ENCODE measurements at places on chromosomes 7 and 10.

DNA sequence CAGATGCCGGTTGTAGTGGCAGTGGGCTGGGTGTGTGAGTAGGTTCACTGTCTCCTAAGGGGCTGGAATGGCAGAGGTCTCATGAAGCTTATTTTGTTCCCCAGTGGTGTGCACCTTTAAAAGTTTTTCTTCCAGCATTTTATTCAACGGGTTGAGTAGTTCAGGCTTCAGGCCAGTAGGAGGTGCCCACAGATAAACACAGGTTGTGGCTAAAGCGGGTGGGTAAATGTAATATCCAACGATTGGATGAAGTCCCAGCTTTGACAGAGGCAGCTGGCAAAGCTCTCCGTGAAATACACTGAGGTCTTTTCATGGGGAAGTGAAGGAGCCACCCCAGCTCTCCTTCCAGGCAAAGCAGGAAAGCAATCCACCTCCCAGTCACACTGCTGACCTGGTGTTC lies 339.8 kb upstream of the LRRTM3 start:
- no peak for DNase-seq

GRCh38 chr7:138563808-138564207 lies 103.7 kb downstream of the TRIM24 start:
- no peak for DNase-seq

GRCh38 chr7:69399401-69399800 lies 198.9 kb upstream of the AUTS2 start:
- DNase-seq = peak; percentile 22

DNA sequence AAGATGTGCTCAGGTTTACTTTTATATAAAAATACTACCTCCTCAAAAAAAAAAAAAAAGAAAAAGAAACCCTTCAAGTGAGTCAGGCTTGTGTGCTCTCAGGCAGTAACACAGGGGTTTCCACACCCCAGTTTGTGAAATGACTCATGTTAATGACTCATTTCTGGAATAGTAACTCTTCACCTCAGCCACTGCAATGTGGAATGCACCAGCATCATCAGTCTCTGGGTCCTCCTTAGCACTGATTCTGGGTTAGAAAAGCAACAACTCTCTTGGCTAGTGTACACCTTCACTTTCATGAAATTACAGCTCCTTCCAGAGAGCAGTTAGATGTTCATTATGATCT lies 110.6 kb downstream of the EMX2 start:
- no peak for DNase-seq

DNA sequence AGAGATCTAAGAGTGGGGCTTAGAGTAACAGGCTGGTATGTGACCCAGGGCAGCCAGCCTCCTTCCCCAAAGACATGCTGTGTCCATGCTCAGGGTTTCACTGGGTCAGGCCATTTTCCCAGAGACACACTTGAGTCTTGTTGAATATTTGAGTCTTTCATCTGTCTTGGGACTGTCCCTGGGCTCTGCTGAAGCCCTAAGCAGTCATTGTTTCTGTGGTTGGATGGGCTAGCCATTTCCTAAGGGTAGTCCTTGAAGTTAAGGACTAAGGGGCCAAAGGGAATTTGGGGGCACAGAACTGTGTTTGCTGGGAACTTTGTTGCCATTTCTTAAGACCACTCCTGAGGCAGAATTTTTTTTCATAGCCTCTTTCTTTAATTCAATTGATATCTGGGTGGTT lies 98.4 kb upstream of the SAMD8 start:
- no peak for DNase-seq

GRCh38 chr10:30047430-30047829 lies 12.0 kb downstream of the JCAD start:
- no peak for DNase-seq

GRCh38 chr10:14603534-14604102 lies 171.1 kb downstream of the FAM107B start:
- DNase-seq = no peak

GRCh38 chr7:140672382-140673062 lies at the start of gene ADCK2:
Gene ADCK2 (plus strand): TSS chr7:140672945. CDS start chr7:140673331, 386 bp downstream.
- peak; percentile 41 for DNase-seq

DNA sequence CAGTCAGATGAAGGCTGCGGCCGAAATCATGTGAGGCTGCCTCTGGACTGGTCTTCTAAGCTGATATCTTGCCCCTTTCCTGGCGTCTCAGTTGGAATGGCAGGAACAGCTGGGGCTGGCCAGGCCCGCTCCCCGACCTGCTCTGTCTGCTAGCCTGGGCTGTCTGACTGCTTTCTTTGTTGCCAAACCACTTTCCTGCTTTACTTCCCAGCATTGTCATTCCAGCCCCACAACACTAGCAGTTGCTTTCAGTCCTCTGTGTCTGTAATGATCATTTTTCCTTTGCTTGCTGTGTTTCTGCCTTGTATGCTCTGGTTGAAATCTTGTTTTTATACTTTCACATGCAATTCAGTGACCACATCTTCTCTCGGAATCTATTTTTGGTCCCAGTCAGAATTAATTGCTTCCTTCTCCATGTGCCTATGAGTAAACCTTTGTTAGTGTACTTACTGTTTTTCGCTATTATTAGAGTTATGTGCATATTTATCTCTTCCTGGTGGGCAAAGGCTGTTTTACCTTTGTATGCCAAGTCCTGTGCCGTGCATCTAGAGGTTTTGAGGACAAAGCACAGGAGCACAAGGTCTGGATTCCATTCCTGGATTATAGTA lies 21.6 kb downstream of the PRPF18 start:
- no peak for DNase-seq

- no peak for DNase-seq
Observed at GRCh38 chr10:80909254-80909653, 371.6 kb downstream of the SH2D4B start.

GRCh38 chr10:90484518-90484917 lies 373.3 kb downstream of the HTR7 start:
- DNase-seq = no peak

GRCh38 chr10:124728830-124729661 lies 15.1 kb downstream of the FAM53B start:
- DNase-seq = no peak

DNA sequence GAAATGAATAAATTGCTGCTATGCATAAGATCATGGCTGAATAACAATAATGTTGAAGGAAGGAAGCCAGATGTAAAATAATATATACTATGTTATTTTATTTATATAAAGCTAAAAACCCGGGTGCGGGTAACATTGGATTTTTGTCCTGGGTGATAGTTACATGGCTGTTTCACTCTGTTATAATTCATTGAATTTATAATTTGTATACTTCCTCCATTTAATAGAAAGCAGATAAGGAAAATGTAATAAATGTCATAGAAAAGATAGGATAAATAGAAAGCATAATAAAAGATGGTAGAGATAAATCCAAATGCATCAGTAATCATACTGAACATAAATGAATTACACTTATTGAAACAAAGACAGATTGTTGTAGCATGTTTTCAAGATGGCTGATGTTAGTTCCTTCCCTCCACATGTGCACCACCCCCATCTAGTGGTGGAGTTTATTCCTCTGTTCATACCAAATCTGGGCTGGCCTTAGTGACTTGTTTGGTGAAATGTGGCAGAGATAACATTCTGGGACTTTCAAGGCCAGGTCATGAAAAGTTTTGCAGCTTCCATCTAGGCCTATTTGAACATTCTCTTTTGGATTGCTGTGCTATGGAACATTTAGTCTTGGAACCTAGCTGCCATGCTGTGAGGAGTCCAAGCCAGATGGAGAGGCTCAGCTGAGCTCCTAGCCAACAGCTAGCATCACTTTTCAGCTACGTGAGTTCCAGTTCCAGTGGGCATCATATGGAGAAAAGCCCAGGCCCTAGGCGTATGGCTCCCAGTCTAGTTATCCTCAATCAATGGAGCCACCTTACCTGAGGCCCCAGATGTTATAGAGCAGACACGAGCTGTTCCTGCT lies 46.9 kb downstream of the AHCYL2 start:
- DNase-seq = no peak

DNA sequence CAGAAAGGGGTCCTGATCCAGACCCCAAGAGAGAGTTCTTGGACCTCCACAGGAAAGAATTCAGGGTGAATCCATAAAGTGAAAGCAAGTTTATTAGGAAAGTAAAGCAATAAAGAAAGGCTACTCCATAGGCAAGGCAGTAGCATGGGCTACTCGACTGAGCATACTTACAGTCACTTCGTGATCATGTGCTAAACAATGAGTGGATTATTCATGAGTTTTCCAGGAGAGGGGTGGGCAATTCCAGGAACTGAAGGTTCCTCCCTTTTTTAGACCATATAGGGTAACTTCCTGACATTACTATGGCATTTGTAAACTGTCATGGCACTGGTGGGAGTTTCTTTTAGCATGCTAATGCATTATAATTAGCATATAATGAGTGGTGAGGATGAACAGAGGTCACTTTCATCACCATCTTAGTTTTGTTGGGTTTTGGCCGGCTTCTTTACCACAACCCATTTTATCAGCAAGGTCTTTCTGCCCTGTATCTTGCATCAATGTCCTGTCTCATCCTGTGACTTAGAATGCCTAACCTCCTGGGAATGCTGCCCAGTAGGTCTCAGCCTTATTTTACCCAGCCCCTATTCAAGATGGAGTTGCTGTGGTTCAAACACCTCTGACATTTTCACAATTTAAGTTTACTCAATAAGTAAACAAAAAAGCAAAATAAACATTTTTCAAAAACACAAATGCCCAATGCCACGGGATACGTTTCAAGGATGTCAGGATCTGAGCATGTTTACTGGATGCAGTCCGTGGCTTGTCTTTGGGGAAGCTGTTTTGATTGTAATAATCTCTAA lies 37.0 kb downstream of the ALOX5 start:
- no peak for DNase-seq

DNA sequence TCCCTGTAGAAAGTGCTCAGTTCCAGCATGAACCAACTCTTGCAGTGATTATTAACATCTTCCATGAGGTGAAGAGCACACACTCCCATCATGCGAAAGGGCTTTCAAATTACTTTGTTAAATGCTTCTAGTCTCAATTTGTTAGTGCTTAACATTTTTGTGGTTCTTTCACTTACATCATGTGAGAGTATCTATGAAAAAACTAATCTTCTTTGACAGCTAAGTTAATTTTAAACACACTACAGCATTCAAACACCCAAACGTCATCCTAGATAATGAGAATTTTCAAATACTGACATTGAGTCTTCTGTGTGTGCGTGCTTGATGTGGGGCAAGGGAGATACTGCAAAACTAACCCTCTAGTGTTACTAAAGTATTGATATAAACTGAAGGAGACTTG lies 84.8 kb downstream of the ETV1 start:
- no peak for DNase-seq

GRCh38 chr7:93031795-93032194 lies 86.0 kb downstream of the SAMD9 start:
- DNase-seq = no peak

DNA sequence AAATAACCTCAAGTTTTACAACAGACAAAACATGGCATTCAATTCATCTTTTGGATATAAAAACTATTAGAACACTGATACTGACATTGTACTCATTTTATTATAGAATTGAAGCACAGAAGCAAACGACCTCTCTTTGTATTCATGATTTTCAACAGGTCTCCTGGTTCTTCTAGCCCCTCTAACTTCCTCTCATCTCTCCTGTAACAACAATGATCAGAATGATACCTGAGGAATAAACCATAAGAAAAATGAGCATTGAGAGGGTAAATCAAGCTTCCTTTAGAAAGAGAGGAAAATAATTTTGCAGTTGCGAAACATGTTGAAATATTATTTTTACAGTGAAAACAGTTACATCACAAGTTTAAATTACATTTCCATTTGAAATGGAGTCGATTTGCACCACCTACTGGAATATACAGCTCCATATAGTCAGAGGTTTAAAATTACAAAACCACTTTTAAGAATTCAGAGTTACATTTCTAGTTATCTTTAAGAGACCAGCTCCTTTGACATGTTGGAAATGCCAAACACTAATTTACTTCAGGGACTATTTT lies 17.5 kb upstream of the TEX36 start:
- DNase-seq = no peak

DNA sequence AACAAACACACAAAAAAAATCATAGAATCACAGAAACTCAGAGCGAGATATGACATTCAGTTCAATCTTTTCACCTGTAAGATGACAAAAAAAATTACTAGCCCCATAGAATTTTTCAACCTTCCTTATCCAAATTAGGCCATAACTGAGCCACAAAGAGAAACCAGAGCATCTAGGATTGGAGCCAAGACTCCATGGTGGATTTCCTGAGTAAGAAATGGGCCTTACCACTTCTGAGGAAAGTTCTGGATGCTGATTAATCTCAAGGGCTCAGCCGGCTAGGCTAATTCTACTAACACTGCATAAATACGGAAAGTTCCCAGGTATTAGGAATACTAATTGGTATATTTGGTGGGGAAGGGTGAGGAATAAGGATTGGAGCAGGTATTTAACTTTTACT lies 16.8 kb downstream of the LIPM start:
- DNase-seq = no peak

DNA sequence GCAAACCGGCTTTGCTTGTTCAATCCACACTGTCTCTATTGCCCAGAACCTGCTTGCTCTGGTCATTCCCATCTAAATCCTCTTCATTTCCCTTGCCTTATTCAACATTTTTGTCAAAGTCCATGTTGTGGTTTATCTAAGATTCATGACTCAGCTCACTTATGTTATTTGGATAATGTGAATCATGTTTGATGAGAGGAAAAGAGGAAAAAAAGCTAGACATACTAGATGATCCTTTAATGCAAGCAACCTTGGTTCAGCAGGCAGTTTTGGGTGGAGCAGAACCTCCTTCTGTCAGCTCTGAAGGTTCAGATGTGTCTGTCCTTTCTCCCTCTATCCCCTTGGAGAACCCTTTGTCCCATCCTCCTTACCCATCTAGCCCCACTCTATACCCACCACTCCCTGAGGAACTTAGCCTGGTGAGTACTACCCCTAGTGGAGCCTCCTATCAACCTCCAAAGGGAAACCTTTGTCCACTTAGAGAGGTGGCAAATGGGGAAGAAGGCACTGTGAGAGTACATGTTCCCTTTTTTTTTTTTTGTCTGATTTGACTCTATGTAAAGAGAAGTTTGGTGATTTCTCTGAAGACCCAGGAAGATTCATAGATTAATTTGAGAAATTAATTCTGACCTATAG lies 2.1 kb upstream of the SAMD9L start:
- DNase-seq = no peak

- no peak for DNase-seq
Observed at GRCh38 chr10:3861795-3862194, 76.8 kb upstream of the KLF6 start.

DNA sequence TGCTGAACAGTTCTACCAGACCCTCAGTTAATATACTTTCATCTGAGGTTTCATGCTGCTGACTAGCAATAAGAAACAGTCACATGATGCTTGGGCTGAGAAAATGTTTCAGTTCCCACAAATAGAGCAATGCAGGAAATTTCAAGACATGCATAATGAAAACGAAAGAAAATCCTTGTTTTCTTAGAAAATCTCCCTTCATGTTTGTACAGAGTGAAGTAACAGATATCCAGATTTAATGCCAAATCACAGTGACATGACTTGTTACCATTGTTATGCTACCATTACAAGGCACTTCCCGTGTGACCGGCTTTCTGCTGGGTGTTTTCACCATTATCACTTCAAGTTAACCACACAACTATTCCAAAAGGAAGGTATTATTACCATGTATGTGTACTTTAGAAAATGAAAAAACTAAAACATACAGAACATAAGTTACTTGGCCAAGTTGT lies 121.7 kb downstream of the DOCK4 start:
- no peak for DNase-seq

GRCh38 chr7:66697449-66698438 lies 42.8 kb upstream of the RABGEF1 start:
- DNase-seq = peak; percentile 82

- DNase-seq = no peak
Observed at GRCh38 chr10:33428682-33429081, 94.2 kb upstream of the NRP1 start.

All from hypothalamus (tissue), 51 donors.